ENCODE measurements at places on chromosomes 5 and 9. TPM values are rescaled to one million over a fixed set of nuclear protein-coding genes. Genes with fewer than 3 reads are reported as not detected.

DNA sequence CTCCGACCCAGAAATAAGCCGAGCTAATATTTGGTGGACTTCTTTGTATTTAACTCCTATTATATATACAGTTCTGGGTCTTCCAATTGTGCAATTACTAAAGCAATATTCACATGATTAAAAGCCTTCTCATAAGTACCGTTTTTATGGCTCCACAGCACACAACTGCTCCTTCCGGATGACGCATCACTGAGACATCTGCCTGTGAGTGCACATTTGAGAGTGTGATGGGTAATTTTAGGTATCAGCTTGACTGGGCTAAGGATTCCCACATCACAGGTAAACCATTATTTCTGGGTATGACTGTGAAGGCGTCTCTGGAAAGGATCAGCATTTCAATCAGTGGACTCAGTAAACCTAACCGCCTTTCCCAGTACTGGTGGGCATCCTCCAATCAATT lies 77.5 kb upstream of the SYK start:
- DNase-seq, result no peak

SPINK6 gene
- not detected for total RNA-seq

GRCh38 chr9:20426019-20426418 lies 196.3 kb downstream of the MLLT3 start:
- DNase-seq, result no peak

DNA sequence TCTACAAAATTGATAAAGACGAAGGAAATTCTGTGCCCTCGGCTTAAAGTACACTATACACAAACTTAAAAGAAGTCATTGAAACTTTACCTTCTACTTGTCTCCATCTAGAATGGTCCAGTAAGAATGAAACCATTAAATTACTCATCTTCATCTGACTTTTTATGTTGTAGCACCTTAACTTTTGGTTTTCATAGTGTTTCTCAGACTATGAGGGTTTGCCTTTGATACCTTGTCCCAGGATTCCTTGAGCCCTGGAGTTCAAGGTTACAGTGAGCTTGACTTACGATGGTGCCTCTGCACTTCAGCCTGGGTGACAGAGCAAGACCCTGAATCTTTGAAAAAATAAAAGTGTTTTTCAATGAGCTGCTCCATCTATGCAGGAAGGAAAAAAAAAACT lies 132.2 kb downstream of the CDC42SE2 start:
- DNase-seq, result no peak

IFNA17 gene
- not detected for total RNA-seq

- DNase-seq, result no peak
Measured at GRCh38 chr9:92538541-92538940, 2.8 kb upstream of the ECM2 start.

ADAMTS2 gene
- not detected for total RNA-seq

GRCh38 chr9:76180541-76180940 lies 213.7 kb downstream of the RFK start:
- no peak for DNase-seq

DMGDH gene
- total RNA-seq, result not detected

GRCh38 chr5:124655921-124656511 lies 90.4 kb downstream of the ZNF608 start:
- DNase-seq, result no peak

DMRT3 gene
- total RNA-seq, result not detected

GRCh38 chr5:154706416-154706815 lies 48.8 kb upstream of the LARP1 start:
- no peak for DNase-seq

GRCh38 chr5:1281038-1281882 lies 13.6 kb downstream of the TERT start:
- DNase-seq, result no peak

PCDHGB1 gene
- total RNA-seq, result not detected

DNA sequence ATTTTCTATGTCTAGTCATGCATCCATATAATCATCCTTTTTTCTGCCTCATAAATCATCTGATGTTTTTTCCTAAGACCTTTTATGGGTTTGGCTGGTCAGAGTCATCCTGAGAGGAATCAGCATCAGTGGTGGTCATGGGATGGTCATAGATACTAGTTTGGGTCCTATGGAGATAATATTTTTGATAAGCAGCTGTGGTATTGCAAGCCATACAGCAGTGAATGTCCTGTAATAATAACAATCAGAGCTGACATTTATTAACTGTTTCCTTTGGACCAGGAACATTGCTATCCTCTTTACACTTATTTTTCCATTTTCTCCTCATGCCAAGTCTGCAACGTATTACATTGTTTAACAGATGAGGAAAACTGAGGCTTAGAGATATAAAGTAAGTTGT lies 83.1 kb downstream of the TEX10 start:
- no peak for DNase-seq

GRCh38 chr9:13915131-13915530 lies 398.8 kb downstream of the NFIB start:
- no peak for DNase-seq

GRCh38 chr9:120983259-120983837 lies 56.8 kb upstream of the TRAF1 start:
- no peak for DNase-seq

GRCh38 chr9:124218438-124218982 lies 39.2 kb upstream of the NEK6 start:
- no peak for DNase-seq

DNA sequence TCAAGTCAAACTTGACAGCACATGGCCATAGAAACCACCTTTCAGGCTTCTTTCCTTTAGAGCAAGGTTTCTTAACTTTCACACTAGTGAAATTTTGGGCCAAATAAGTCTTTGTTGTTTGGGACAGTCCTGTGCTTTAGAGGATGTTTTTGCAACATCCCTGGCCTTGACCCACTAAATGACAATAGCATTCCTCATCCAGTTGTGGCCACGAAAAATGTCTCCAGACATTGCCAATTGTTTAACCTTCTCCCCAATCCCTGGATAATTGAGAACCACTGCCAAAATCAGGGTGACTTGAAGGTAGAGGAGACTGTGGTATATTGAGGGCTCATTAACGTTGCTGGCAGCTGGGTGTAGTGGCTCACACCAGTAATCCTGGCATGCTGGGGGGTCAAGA lies 72.0 kb downstream of the ALDH1A1 start:
- DNase-seq, result no peak

- DNase-seq, result no peak
Measured at GRCh38 chr9:116269250-116269649, 115.7 kb downstream of the PAPPA start.
